Stimulated activated CD4-positive, alpha-beta T cell treated with anti-CD3 and anti-CD28 coated beads, TNF-alpha, amount 100 ng/mL, for 4 hours (primary cell): ENCODE measurements at places on chromosomes 7 and 10.

DNA sequence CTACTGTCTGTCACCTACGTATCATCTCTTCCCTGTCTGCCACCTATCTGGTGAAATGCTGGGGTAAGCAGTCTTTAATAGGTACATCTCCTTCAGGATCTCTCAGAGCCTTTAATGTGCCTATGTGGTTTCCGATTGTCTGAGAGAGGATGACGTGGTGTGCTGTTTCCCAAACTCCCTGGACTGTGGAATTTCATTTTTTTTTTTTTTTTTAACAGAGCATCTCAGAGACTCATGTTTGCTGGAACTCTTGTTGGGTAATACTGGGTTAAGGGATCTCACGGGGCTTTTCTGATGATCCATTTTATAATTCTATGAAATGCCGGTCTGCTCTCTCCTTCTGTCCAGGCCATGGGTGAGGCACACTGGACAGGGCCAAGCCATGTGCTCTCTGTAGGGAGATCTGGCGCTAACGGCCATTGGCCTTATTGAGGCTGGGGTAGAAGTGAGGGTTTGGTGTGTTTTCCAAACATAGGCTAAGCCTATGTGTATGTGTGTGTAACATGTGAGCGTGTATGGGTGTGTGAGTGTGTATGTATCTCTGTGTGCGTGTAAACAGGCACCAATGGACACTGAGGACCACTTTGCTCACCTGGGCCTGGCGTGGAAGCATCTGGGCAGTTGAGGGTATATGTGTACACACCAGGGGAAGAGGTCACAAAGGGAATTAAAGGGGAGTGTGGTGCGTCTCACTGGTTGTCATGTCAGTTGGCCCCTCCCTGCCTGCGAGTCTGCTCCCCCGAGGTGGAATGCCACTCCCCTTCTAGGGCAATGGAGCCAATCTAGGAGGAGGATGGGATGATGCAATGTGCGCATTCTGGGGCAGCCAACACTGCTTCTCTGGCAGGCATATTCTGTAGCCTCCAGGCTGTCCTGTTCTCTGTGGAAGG lies 7.8 kb downstream of the ADRA2A start:
- no peak for DNase-seq

DNA sequence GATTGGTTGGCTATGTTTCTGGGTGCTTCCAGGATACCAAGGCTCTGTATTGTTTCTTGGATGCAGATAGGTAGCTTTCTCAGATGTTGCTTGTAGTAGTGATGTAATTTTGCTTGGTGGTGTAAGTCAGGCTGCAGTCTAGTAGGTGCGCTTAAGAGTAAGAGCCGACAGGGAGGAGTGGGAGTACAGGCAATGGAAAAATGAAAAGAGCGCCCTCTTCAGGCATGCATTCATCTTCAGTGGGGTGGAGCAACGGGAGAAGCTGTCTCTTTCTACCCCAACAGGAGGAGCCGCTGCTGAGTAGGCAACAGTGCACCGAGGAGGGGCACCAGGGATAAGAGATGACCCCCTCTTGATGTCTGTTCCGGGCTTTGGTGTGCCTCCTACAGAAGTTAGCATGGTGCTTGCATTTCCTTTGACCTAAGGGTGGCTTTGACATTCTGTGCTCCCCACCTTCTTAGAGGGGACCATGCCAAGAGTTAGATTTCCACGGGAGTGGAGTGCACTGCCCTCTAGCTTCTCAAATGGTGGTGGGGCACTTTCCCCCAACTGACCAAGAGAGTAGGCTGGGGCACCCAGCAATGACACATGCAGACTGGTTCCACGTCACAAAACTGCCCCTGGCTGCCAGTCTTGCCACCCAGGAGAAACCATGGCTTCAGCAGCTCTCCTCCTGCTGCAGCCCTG lies 56.1 kb downstream of the ZNF783 start:
- no peak for DNase-seq

GRCh38 chr7:28682801-28683200 lies 270.5 kb downstream of the CREB5 start:
- no peak for DNase-seq

- no peak for DNase-seq
Observed at GRCh38 chr10:133249975-133250754, 12.5 kb downstream of the VENTX start.

- no peak for DNase-seq
Observed at GRCh38 chr7:45579391-45579801, 5.2 kb downstream of the ADCY1 start.

DNA sequence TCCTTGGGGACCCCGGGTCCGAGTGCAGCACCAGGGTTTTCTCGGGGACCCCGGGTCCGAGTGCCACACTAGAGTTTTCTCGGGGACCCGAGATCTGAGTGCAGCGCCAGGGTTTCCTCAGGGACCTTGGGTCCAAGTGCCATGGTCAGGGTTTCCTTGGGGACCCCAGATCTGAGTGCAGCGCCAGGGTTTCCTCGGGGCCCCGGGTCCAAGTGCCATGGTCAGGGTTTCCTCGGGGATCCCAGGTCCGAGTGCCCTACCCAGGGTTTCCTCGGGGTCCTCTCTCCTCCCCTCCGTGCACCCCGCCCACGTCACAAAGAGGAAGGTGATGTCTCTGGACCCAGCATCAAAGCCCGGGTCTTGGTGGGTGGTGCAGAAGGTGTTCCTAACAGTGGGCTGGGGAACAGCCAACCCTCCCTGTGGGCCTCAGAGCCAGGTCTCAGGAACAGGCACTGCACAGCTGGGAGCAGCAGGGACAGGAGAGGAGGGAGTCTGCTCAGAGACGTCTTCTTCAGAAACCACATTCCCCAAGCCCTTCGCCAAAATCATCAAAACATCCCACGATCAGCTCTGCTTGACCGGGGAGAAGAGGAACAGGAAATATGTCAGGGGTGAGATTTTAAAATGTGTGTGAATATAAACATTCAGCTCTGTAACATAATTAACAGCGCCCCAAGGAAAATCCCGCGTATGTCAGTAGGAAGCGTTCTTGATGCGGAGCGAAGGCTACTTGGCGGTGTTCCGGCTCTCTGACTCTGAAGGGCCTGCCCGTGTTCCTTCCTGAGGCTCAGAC lies 540.7 kb downstream of the DNAJB6 start:
- no peak for DNase-seq

GRCh38 chr7:148856578-148856881 lies 27.6 kb downstream of the EZH2 start:
- DNase-seq: no peak

DNA sequence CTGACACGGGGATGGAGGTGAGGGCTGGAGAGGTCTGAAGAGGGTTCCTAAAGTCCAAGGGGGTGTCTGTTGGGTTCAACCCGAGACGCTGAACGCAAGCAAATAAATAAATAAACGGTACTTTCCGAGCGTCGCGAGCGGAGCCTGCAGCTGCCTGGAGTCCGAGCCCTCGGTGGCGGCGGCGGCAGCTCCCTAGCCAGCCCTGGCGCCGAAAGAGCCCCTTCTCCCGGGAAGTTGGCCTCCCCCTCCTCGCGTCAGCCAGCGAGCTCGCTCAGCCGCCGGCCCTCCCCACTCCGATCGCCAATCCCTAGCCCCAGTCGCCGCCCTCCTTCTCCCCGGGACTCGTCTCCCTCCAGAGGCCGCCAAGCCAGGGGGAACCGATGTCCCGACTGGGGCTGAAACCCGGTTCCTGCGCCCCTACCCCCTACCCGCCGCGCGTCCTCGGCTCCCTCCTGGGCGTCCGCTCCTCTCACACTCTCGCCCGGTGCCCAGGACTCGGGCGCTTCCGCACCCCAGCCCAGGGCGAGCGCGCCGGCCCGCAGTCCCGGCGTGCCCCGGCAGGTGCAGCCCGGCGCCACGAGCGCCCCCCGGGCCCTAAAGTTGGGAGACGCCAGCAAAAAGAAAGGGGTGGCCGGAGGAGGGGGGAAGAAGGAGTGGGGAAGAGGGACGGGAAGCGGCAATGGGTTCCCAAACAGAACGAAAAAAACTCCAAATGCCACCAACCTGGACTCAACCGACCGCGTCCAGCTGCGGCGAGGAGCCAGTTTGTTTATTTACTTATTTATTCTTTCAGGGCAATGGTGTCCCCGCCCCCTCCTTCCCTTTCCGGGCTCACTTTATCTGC lies at the start of gene GFRA1:
TSS of gene GFRA1 (minus strand) at position 767 of the 844 bp plus-strand sequence. CDS start 1,177 bp downstream, outside the sequence.
- no peak for DNase-seq

DNA sequence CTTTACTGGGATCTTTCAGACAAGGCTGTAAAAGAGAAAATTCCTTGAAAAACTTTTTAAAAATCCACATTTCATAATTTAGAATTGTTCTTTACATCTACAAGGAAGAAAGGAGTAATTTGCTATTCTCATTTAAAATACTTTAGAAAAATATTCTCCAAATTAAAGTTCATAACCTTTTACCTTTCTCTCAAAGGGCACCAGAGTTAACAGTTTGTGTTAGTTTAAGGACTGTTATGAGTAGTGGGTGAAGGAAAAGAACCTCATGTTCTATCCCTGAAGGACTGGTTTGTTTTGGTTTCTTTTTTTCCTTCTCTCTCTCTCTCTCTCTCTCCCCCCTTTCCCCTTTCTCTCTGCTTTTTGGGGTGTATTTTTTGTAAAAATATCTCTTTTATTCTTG lies 4.1 kb downstream of the AGMO start:
- DNase-seq: no peak

DNA sequence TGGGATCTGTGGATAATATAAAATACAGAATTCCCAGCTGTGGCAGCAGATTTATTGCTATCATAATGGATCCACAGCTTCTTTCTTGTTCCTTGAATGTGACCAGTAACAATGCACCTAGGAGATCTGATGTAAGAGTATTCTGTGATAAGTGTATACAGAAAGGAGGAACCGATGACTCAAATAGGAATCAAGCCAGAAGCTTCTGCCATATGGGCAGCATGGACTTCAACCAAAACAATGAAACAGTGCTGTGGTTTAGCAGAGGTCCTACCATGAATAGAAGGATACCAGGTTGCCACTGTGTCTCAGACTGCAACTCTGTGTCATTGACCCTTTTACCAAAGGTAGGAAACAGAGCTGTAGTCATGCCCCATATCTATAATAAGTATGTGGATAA lies 81.8 kb downstream of the PTPRZ1 start:
- DNase-seq: no peak

DNA sequence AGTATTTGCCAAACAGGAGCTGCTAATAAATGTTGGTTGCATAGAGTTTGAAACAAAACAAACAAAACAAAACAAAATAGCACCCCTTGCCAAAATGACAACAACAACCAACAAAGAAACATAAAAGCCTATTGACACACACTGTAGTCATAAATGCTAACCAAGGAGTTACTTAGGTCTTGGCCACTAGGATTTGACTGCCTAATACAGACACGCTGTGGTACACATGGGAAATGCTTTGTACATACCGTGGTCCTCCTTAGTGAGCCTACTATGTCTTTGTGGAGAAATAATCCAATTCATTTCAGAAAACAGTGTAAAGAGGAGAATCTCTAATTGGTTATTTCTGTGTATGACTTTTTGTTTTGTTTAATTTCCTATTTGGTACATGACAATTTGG lies 53.2 kb upstream of the MTPN start:
- DNase-seq: no peak

- DNase-seq: no peak
Observed at GRCh38 chr10:99913831-99914235, 95.9 kb downstream of the DNMBP start.

- DNase-seq: no peak
Observed at GRCh38 chr7:108308903-108309302, 147.3 kb downstream of the NRCAM start.

GRCh38 chr7:20301311-20301939 lies 29.3 kb upstream of the ITGB8 start:
- DNase-seq: no peak

DNA sequence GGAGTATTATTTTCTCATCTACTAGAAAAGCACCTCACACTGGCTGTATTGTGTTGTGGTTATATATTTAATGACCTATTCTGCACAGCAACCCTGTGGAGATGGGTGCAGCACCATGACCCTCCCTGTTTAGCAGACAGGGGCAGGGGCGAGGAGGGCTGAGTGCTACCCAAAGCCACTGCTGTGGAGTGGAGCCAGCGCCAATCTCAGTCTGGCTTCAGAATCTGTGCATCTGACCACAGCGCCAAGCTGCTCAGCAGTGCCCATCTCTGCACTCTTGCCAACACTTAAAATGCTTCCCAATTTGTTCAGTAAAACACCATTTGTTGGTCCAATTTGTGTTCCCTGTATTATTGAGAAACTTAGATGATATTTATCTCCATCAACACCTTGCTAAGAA lies 239.1 kb downstream of the ZMYND11 start:
- no peak for DNase-seq

DNA sequence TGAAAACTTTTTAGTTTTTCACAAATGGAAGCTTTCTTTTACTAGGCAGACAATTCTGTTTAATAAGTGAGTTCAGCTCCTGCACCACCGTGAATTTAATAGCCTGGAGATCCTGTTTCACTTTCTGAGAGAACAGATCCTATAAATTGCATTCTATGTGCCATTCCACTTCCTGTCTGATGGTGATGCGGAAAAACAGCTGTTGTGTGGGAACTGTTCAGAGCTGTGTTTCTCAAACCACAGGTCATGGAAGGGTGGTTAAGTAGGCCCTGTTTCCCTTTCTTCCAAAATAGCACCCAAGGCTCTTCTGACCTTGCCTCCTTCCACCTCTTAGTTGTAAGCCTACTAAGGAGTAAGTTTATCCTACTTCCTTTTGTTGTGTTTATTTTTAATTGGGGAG lies 97.2 kb upstream of the DKK1 start:
- no peak for DNase-seq

DNA sequence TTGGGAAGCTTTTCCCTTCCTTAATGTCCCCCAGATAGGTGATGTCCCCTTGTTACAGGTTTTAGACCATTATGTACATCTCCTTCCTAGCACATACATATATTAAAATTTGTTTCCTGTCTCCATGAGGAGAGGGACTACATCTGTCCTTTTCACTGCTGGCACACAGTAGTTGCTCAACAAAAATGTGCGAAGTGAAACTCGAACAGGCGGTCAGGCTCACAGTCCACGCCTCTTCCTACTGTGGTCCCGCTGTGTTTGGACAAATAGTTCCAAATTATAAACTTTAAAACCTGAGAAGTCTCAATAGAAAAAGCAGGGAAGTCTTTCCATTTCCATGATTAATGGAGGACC lies 1.2 kb upstream of the HHEX start:
- DNase-seq: no peak

DNA sequence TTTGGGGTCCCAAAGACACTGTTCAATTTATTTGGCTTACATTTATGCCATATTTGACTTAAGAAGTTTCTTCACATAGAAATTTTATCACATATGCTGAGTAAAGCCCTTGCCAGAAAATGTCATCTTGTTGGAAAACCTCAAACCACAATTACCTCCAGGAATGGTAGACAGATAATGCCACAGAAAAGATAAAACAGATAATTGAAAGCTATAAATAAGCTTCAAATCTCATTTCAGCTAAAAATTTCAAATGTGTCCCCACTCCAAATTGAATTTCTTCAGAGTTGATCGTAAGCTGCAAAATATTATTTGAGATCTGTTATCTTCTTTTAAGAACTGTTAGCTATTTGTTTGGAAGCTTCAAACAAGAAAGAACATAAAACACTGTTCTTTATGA lies 176.4 kb upstream of the PTN start:
- no peak for DNase-seq
